ENCODE measurements at places on chromosomes 11 and 22.

DNA sequence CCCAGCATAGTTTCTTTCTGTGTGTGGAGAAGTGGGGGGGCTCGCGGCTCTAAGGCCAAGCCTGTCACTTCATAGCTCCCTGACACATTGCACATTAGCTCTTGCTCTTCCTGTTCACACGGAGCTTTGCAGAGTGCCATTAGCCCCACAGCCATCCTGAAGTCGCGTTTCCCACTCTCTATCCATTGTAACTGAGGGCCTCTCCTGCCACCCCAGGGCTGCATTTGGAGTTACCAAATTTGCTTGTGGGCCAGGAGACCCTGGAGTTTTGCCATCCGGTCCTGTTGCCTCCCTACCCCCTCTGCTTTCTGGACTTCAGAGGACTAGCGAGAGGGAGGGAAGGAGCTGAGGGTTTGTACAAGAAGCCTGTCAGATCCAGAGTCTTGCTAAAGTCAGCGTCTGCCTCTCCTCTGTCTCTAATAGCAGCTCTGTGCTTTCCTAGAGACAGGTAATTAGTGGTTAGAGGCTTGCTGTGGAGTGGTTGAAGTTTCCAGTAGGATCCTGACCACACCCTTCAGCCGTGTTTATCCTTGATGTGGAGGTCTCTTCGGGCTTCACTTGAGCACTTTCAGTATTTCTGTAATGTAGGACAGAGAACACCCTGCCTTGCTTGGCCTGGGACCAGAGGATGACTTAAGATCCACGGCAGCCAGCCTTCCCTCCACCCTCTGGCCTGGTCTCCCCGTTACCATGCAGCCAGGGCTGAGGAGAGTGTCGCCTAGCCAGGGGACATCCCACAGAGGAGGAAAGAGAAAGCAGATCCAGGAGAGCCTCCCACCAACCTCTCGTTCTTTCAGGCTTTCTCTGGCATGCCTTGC, 14.1 kb downstream of the DCPS start:
- DNase-seq = no peak

- no peak for DNase-seq
Observed at GRCh38 chr22:23072911-23073491, 2.7 kb downstream of the GNAZ start.

- no peak for DNase-seq
Observed at GRCh38 chr11:114321621-114322257, 25.5 kb downstream of the NNMT start.

DNA sequence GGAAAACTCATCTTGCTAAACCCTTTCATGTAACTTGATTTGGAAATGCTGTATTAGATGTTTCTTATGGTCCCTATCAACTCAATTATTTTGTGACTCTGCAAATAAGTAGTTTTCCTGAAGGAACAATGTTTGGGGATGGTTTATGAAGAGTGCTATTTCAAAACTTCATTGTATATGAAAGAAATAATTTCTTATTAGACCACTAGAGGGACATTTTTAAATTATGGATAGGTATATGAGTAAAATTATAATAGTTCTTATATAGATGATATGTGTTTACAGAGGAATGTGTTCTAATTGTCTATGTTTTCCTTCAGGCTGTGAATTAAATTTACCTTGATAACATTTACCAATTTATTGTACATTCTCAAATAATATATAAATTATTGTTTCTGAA, 509.4 kb upstream of the RAG2 start:
- no peak for DNase-seq

DNA sequence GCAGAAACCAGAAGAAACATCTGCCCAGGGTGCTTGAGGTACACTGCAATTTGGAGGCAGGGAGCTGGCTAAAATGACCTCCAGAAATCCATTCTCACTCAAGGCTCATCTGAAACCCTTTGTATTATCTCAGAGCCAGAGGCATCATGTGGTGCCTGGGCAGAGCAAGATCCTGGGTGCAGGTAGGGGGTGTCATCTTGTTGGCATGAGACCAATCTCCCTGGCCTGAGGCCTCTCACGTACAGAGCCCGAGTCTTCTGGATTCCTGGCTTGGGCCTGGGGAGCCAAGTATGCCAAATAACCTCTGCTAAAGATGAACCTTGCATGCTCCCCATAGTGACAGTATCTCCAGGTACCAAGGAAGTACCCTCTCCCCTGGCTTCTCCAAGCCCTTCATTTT, 2.4 kb downstream of the LMO1 start:
- no peak for DNase-seq

GRCh38 chr11:102583141-102583873, 41.8 kb downstream of the MMP20 start:
- no peak for DNase-seq

DNA sequence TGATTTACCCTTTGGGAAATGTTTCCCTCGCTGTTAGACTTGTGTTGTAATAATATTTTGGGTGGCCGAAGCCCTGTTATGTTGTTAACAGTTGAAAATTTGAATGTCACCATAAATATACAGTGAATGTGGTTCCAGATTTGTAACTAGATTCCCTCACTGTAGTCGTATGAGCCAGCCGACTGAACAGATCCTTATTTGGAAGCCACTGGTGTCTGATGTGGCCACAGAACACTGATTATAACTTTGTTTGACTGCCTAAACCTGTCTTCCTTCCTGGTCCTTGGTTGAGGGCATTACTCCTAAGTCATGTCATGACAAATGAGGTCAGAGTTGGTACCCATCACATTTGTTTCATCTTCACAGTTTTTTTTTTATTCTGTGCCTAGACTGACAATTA, 45.4 kb downstream of the YAP1 start:
- no peak for DNase-seq

DNA sequence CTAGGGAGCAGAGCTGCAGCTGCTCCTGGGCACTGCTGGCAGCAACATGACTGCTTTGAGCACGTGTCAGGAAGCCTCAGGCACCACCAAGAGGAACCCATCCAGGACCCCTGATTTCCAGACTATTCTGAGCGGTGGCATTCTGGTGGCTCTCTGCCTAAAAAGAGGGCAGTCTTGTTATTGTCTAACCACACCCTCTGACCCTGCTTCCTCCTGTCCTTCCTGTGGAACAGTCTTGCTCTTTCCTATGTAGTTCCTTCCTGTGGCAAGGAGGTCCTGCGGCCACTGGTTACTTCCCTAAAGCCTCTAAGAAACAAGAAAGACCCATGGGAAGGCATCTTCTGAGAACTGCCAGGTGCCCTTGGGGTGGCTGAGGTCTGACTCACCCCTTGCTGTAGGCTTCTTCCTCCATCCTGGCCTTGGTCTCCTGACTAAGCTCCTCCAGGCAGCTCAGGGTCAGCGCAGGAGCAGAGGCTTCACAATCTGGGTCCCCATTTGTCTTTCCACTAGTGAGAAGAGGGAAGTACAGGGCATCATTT, 13.1 kb upstream of the LYVE1 start:
- no peak for DNase-seq

DNA sequence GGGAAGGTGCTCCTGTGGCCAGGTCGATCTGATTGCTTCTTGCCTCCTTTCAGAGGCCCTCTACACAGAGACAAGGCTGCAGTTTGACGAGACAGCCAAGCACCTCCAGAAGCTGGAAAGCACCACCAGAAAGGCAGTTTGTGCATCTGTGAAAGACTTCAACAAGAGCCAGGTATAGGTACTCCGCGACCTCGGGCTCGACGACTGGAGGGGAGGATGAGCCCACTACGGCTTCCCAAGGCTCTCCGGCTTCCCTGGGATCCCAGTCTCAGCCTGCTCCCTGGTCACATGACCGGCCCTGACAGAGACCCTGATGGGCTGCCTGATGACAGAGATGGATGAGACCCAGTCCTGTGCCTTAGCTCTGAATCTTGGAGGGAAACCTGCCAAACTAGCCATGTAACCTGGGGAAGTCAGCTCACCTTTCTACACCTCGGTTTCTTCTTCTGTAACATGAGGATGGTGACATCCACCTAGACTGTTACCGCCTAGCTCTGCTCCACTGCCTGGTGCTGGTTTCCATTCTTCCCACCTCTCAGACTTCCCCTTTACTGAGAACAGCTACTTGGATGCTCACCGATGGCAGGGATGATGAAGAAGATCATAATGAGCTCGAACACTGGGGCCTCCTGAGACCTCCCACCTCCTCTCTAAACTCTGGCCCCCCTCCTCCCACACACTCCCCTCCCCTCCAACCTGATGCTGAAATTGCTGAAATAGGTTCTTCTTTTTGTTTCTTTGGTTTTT, 8.9 kb downstream of the RIBC2 start:
- DNase-seq = no peak

DNA sequence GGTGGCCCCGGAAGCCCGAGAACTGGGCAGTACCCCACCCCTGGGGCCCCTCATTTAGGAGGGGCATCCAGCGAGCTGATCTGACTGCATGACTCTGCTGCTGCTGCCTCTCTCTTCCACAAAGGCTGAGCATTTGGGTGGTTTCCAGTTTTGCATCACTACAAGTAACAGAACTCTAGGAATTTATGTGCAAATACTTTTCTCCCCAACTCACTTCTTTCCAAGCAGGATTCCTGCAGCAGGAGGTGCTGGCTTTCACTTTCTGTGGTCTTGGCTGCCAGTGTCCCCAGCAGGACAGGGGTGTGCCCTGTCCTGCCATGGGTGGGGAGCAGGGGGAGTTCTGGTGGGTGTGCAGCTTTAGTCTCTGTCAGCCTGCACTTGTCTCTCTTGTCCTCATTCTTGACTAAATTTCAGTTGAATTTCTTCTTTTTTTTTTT, 21.2 kb downstream of the UPB1 start:
- DNase-seq = peak; percentile 65

DNA sequence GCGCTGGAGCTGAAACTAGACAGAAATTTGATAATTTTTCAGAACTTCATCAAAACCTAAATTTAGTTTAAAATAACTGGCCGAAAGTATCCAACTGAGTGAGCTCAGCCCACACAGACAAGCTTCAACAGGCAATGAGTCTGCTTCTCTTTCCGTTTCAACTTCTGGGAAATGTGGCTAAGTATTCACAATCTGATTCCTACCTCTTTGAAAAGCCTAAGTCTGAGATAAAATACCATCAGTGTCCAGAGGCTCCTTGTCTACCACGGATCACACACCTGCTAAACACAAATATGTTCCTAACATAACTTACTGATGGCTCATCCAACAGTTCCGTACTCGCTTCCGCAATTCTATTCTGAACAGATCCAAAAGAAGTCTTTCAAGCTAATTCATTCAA, 8.5 kb downstream of the SIK3 start:
- no peak for DNase-seq

- peak; percentile 99 for DNase-seq
Observed at GRCh38 chr22:38755911-38756532, at the start of gene SUN2. SUN2 (minus strand) TSS chr22:38755998; CDS start chr22:38752628, 3,370 bp downstream.

GRCh38 chr11:132925825-132926469, 606.4 kb downstream of the OPCML start:
- no peak for DNase-seq
